ENCODE measurements at places on chromosomes 3 and 15.

- DNase-seq: no peak
Measured at GRCh38 chr3:70312336-70312735, at the start of gene MDFIC2. Gene MDFIC2, minus strand, starts transcription at chr3:70312638. Its CDS starts 665 bp downstream, at chr3:70311973.

- DNase-seq: no peak
Measured at GRCh38 chr3:121665488-121665887, 4.8 kb upstream of the HCLS1 start.

DNA sequence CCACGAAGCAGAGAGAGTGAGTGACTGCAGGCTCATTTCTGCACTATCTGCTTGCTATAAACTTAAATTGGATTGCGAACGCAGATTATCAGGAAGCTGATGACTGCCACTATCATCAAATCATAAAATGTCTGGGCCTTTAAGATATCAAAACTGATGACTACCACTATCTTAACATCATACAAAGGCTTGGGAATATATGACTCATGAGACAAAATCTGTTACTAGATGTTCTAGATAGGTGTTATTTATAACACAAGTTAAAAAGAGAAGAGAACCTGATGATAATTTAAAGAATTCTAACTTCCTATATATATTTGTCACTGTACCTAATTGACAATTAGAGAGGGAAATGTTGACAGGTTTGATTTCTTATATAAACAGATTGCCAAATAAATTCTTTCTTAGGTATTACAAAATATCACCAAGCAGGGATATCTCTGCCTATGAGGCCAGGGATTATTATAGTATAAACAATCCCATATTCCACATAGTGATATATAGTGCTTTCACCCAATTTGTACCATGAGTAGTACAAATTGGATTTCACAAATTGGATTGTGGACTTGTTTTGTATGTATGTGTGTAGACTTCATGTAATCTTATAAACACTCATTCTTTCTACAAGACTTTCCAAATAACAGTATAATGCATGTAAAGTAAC is 1157.2 kb downstream of the ROBO1 start:
- DNase-seq: no peak

DNA sequence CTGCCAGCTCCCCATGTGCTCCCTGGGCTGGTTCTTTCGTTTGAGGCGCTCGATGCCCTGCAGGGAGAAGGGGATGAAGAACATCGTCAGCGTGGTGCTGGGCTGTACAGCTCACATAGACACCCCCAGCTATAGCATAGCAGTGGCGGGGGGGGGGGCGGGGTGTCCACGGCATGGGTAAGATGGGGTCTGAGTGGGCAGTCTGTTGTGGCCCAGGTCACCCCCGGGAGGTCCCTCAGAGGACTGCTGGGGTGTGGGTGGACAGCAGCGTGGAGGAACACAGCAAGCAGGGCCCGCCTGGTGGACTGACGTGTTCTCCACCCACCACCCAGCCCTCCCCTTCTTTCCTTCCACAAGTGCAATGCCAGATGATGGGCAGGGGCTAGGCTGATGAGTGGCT is 43.7 kb downstream of the TGM4 start:
- DNase-seq: no peak

- DNase-seq: no peak
Measured at GRCh38 chr15:59283717-59284391, 77.2 kb downstream of the LDHAL6B start.

GRCh38 chr3:100941451-100941850 is 51.8 kb downstream of the ABI3BP start:
- DNase-seq: no peak

GRCh38 chr15:35309886-35310285 is 224.8 kb upstream of the NANOGP8 start:
- no peak for DNase-seq

- DNase-seq: no peak
Measured at GRCh38 chr3:123936400-123936799, 24.6 kb downstream of the CCDC14 start.

DNA sequence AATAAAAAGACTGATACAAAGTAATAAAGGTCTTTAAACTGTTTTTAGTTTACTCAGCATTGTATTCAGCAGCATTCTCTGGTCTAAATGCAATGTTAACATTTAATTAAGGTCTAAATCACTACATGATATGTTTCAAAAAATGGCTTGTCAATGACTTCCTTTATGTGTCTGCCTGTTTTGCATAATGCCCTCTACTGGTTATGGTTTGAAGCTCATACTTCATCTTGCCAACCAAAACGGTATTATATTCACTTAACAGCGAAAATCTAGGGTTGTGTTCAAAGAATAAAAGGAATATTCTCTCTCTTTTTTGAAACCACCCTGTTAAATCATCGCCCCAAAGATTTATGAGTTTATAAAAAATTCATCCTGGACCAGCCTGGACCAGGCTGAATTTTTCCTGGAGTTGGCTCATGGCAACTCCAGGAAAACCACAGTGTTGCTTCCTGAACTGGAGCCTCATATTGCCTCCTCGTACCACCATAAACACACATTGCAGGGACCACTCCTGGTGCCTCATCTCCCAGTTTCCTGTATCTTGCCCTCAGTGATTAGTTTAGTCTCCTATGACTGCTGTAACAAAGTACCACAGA is 6.7 kb upstream of the NCEH1 start:
- DNase-seq: no peak

GRCh38 chr3:183131186-183131725 is 31.3 kb downstream of the LAMP3 start:
- no peak for DNase-seq

GRCh38 chr15:40702077-40702476 is 7.1 kb downstream of the RAD51 start:
- peak; percentile 50 for DNase-seq

- no peak for DNase-seq
Measured at GRCh38 chr3:4478261-4478660, 11.2 kb upstream of the SUMF1 start.

DNA sequence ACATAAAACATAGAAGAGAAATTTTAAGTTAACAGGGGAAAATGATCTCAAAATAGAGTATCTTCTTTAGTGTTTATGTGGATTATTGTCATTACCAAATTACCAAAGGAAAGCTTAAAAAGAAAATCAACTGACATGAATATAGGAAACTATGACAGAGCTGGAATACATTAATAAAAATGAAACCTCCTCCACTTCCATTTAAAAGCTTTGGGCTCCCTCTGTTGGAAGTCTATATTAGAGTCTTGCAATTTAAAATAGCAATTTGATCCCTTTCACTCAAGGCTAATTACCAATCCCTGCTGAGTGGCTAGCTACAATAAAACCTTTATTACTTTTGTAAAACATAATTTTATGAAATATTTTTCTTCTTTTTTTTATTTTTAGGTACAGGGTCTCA is 61.4 kb upstream of the IMPG2 start:
- peak; percentile 32 for DNase-seq

DNA sequence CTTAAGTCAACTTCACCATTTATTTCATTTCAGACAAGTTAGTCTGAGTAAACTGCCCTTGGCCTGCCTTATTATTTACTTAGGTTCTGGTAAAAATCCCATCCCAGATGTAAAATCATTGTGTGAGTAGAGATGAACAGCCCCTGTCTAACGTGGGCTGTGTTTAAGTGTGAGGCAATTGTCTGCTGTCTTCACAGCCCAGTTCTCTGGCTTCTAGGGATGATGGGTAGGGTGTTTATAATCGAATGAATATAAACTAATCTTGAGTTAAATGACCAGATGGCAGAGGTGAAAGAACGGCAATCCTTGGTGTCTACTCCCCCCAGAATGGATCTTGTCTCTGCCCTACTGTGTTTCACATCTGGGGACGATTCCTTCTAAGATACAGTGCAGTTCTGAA is 20.8 kb downstream of the PPARG start:
- no peak for DNase-seq
